ENCODE measurements at places on chromosomes 5 and 9.

- DNase-seq: no peak
Measured at GRCh38 chr5:74639807-74640449, 600 bp downstream of the ENC1 start.

GRCh38 chr5:136073714-136074529 is 45.1 kb downstream of the TGFBI start:
- DNase-seq: no peak

- no peak for DNase-seq
Measured at GRCh38 chr5:58245476-58245840, 214.4 kb downstream of the PLK2 start.

DNA sequence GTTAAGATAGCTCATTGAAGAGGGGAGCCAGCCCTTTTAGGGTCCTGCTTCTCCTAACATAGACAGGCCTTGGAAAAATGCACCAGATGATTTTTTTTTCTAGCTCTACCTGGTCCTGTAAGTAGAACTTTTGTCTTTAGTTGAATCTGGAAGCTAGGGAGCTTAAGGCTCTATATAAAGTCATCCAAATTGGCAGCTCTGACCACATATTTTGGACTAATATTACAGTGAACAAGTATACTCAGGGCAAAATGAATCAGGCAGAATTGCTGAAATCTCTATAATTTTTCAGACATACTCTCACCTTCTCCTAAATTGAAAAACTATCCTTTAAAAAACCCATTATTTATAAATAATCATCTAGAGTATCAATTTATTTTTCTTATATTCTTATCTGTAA is 375.6 kb downstream of the OSTF1 start:
- DNase-seq: no peak

- no peak for DNase-seq
Measured at GRCh38 chr5:154840435-154841272, 9.7 kb downstream of the FAXDC2 start.

- DNase-seq: no peak
Measured at GRCh38 chr5:169168280-169168679, 132.7 kb downstream of the SLIT3 start.

DNA sequence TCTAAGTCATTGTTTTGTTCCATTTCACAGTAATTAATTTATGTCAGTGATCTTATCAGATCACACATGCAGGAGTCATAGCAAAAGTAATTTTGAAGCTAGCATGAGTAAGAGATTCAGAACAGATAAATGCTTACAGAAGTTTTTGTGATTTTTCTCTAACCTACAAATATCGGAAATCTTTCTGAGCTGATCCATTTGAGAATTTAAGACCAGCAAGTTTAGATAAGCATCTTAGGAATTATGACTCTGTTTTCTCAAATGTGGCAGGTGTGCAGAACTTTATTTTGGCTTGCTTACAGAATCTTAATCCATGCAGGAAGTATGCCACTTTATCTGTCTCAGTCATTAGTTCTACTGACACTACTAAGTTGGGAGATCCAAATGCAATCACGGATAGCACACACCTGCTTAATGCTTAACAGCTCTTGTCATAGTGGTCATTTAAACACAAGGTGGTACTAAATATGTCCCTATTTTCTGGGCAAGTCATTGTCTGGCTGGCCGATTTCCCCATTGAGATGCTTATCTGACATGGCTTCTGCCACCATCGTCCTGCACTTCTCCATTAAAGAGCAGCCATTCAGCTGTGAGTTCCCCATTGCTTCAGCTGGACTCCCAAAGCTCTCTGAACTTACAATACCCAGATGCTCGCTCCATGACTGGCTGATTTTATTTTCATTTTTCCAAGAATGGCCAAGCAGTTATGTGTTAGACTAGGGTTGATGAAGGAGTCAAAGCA is 305.4 kb upstream of the NUDT12 start:
- no peak for DNase-seq

DNA sequence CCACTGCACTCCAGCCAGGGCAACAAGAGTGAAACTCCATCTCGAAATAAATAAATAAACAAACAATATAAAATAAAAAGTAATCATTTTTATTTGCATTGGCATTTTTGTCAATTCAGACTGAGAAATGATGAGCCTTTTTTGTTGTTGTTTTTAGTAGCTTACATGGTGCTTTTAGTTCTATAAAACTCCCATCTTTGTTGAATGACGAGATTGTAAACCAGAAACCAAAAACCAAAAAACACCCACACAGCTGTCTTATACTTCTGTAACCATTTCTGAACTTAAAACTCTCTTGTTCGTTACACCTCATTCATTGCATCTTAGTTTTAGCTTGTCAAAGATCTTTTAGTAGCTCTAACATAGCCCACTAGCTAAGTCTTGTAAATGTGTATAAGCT is 44.7 kb downstream of the GGTA1 start:
- no peak for DNase-seq

DNA sequence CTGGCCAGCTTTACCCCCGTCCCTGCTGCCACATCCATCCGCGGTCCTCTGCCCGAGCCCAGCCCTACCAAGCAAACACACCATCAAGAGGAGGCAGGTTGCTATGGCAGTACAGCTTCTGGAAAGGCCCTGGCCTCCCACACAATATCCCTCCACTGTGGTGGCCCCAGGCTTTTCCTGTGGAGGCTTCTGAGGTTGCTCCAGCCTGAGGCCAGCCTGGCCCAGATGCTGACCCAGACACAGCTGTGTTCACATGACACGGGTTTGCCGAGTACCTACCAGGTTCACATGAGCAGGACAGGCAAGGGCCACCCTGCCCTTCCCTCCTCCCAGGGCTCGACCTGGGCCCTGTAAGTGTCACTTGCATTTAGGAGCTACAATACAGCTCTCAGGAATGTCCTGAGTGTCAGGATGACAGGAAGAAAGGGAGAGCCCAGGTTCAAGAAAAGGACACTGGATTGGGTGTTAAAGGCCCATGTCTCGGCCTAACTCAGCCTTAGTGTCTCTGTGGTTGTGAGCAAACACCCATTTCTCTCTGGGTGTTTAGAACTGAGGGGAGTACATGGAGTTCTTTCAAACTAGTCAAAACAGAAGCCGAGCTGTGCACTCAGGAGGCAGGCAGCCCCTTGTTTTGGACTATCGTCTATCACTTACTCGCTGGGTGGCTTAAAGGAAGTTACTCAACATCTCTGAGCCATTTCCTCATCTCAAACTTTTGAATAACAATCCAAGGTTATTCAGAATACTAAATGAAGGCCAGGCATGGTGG is 40.2 kb downstream of the NAIF1 start:
- no peak for DNase-seq

- DNase-seq: no peak
Measured at GRCh38 chr9:131448818-131449217, 53.9 kb upstream of the POMT1 start.

DNA sequence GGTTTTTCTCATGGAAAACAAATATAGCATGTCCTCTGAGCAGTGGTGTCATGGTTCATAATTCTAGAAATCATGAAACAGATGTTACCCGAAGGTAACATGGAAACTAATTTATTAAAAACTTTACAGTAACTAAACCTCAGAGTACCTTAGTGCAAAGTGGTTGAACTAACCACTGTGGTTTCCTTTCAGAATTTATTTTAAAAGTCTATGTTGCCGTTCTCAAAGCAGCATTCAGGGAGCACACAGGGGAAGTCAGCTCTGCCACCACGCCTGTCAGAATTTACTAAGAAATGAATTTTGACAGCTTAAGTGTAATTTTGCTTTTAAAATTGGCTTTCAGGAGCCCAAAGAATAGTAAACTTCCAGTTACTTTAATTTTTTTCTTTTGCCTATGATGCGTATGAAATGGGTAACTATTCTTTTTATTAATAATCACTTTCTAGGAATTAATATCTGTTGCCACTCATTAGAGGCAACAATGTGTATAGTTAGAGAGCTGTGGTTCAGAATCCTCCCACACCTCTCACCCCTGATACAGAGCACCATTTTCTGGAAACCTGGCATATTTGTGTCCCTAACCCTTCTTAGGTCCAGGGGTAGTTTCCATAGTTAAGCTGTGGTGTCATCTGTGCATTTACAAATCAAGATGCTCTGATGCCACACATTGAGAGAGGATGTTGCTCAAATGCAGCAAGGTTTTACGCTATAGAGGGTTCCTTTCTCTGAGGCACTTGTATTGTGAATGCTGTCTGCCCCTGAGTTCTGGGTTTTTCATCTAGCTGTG is 202.6 kb downstream of the ZSWIM6 start:
- DNase-seq: no peak

GRCh38 chr5:42467981-42468524 is 44.8 kb downstream of the GHR start:
- no peak for DNase-seq

- no peak for DNase-seq
Measured at GRCh38 chr9:96461336-96461735, 11.4 kb downstream of the HABP4 start.

- no peak for DNase-seq
Measured at GRCh38 chr5:169702693-169703481, 65.8 kb downstream of the DOCK2 start.

GRCh38 chr5:626850-627249 is 14.7 kb downstream of the CEP72 start:
- DNase-seq: no peak

- no peak for DNase-seq
Measured at GRCh38 chr9:130975156-130975555, 33.8 kb upstream of the LAMC3 start.

GRCh38 chr5:111243318-111243717 is 19.1 kb downstream of the CAMK4 start:
- no peak for DNase-seq

- no peak for DNase-seq
Measured at GRCh38 chr5:119341452-119342349, 14.1 kb upstream of the TNFAIP8 start.

DNA sequence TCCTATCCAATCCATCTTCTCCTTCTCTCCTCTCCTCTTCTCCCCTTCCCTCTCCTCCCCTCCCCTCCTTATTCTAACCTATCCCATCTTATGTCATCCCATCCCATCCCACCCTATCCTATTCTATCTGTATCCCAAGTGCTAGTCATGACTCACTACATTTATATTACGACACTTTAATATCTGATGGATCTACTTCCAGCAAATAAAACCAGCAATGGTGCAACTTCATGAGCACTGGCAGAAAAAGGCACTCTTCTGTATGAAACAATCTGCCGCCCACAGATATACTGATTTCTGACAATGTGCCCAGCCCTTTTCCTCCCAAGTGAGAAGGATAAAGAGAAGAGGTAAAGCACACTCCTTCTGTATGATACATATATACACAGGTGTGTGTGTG is 86.6 kb upstream of the ANKH start:
- DNase-seq: no peak

DNA sequence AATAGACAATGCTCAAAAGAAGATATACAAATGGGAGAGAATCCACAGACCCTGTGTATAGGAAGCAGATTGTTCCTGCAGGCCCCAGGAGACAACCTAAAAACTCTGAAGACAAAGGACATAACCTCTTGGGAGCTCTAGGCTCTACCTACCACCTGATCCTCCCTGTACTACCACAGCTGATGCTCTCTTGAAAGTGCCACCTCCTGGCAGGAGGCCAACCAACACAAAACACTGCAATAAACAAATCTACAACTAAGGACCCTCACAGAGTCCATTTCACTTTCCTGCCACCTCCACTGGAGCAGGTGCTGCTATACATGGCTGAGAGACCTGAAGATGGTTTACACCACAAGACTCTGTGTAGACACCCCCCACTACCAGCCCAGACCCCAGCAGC is 49.0 kb downstream of the STARD4 start:
- DNase-seq: no peak

- peak; percentile 57 for DNase-seq
Measured at GRCh38 chr5:114362197-114362976, 517 bp downstream of the KCNN2 start.

DNA sequence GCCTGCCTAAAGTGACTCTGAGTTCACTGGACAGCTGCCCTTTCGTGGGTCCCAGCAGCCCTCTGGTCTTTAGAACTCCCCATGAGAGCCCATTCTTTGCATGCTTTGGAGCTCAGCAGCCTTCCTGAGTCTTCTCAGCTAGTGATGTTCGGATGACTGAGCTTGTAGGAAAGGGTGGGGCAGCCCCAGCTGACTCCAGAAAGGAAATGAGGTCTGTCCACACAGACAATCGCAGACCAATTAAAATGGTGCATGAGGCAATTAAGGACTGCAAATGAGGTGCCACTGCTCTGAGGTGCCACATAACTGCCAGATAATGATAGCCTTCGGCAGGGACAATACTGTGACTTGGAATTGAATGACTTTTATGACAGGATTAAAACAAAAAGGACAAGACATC is 25.4 kb upstream of the TOMM5 start:
- DNase-seq: no peak

- DNase-seq: no peak
Measured at GRCh38 chr9:71758277-71758676, 10.0 kb downstream of the CEMIP2 start.

DNA sequence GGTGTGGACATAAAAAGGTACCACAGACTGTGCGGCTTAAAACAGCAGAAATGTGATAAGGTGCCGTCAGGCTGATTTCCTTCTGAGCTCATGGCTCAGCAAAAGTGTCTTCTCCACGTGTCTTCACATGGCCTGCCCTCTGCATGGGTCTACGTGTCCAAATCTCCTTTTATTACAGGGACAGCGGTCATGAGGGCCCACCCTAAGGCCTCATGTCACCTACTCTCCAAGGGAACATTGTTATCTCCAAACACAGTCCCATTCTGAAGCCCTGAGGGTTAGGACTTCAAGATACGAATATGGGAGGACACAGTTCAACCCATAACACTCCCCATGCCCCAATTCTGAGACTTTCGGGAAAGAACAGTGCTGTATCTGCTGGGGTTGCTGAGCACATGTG is 35.2 kb downstream of the COL23A1 start:
- DNase-seq: no peak

Measured in right cardiac atrium (tissue), 5 donors.